ENCODE measurements at places on chromosomes 16 and 17. TPM values are rescaled to one million over a fixed set of nuclear protein-coding genes. Genes with fewer than 3 reads are reported as not detected.
A peak's percentile ranks its signal among the peaks of the same experiment; 100 is the strongest.

- no peak for DNase-seq
These were observed 180.8 kb downstream of the SPECC1 start for GRCh38 chr17:20189979-20190378.

Gene SPATA22
- not detected for polyA plus RNA-seq

Gene TSPAN10
- polyA plus RNA-seq: 0.92 TPM

- no peak for DNase-seq
These were observed 59.9 kb downstream of the PRMT7 start for GRCh38 chr16:68370581-68371275.

Gene NAGS
- 1.1 TPM for polyA plus RNA-seq

GRCh38 chr16:27084307-27085028, 17.7 kb downstream of the C16orf82 start:
- no peak for DNase-seq

GRCh38 chr17:65576939-65577338, 15.5 kb upstream of the AXIN2 start:
- DNase-seq: no peak

Gene CRAMP1
- 7.8 TPM for polyA plus RNA-seq

Gene DCXR
- polyA plus RNA-seq: 55.6 TPM

Gene TBC1D3G
- polyA plus RNA-seq: not detected

- DNase-seq: peak; percentile 6
These were observed 154.0 kb upstream of the SDK2 start for GRCh38 chr17:73798111-73798748.

- no peak for DNase-seq
These were observed 4.2 kb downstream of the MTSS2 start for GRCh38 chr16:70681382-70682238.

Gene SMIM5
- polyA plus RNA-seq: not detected

- DNase-seq: no peak
These were observed 167.2 kb downstream of the STX8 start for GRCh38 chr17:9408381-9408780.

Gene SEPTIN1
- not detected for polyA plus RNA-seq

Gene JMJD8
- polyA plus RNA-seq: 51.4 TPM

DNA sequence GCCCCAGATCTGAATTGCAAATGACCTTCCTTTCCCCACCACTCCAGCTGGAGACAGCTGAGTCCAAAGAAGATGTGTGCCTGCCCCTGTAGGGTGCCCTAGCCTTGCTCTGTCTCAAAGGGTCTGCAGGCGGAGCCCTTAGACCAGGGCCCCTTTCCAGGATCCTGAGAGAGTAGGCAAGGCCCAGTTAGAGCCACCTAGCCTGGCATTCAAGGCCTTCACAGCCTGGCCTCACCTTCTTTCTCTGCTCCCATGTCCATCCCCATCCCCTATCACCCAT, 66.6 kb upstream of the LHX1 start:
- no peak for DNase-seq

GRCh38 chr16:67345401-67345800, 18.8 kb downstream of the LRRC36 start:
- DNase-seq: no peak

Gene ENGASE
- 6.0 TPM for polyA plus RNA-seq

Gene SMIM22
- not detected for polyA plus RNA-seq

Gene HOXB2
- polyA plus RNA-seq: 16.3 TPM

GRCh38 chr17:39597372-39598046, 10.2 kb downstream of the NEUROD2 start:
- no peak for DNase-seq

Gene KRT32
- polyA plus RNA-seq: 0.14 TPM

Gene MT1F
- polyA plus RNA-seq: 0.35 TPM

GRCh38 chr17:60534010-60534555, 8.0 kb upstream of the APPBP2 start:
- DNase-seq: peak; percentile 50

GRCh38 chr16:52634104-52634503, 87.2 kb upstream of the TOX3 start:
- DNase-seq: no peak

DNA sequence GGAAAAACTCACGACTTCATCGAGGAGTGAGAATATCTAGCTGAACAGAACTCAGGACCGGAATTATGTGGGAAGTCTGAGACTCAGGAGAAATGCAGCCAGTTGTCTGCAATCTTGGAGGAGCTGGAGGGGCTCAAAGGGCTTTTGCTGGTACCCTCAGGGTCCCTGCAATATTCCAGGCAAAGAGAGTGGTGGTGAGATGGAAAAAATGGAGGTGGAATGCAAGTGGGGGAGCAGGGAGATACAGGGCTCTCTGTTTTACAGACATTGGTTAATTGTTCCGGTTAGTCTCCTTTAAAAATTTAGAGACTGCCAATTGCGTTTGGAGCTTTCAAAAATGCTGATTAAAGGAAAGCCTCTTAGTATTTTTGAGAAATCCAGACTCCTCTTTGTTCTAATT, 18.2 kb upstream of the HP start:
- no peak for DNase-seq

GRCh38 chr17:3511852-3512504, 36.2 kb downstream of the ASPA start:
- DNase-seq: no peak

Gene TBX21
- polyA plus RNA-seq: not detected

Gene OTOA
- polyA plus RNA-seq: not detected

DNA sequence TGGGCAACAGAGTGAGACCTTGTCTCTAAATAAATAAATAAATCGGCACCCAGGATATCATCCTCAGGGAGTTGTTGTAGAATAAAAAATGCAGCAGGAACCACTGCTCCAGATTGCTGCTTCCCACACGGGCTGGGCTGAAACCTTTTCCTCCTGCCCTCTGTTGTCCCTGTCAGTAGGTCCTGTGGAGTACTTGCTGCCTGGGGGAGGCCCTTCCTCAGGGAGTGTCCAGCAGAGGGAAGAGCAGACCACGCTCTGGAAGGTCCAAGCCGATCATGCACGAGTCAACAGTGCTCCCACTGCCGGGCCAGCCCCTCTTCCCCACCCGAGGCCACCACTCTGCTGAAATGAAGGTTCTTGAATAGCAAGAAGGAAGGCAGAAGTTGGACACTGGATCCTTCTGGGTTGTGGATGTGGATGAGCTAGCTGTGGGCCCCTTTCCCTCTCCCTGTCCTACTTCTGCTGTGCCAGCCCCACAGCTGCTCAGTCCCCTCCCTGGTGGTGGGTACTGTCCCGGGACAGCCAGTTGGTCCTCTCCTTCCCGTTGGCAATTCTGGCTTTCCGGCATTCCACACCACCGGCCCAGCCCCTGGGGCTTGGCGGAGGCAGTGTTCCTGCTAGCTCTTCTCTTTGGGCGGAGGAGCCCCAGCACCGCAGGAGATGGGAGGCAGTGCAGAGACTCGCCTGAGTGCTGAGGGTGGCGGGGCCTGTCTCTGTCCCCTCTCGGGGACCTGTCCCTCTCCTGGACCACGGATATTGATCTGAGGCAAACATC, 10.8 kb downstream of the CDK5R1 start:
- no peak for DNase-seq

GRCh38 chr17:80902963-80903611, 88.6 kb upstream of the CHMP6 start:
- no peak for DNase-seq

GRCh38 chr17:74842146-74842598, 17.5 kb downstream of the GRIN2C start:
- DNase-seq: no peak

DNA sequence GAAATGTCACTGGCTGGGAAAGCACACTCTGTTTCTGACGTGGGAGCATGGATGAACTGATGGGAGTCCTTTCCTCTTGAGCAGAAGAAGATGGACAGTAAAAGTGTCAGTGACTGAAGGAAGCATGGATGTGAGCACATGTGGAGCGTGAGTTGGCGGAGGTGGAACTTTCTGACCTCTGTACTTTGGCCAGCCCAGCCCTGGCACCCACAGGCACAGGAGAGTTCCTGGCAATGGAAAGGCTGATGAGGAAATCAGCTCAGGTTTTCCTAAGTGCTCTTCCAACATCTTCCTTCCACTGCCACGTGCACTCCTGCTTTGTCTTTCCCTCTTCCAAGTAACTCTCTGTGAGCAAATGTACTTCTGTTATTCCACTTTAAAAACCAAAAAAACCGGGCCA, 276.8 kb downstream of the NTN1 start:
- no peak for DNase-seq

Gene CA4
- not detected for polyA plus RNA-seq

- peak; percentile 43 for DNase-seq
These were observed 8.7 kb downstream of the CORO7 start for GRCh38 chr16:4407543-4408322.

- peak; percentile 4 for DNase-seq
These were observed 590 bp downstream of the TMEM219 start for GRCh38 chr16:29962344-29962994.

DNA sequence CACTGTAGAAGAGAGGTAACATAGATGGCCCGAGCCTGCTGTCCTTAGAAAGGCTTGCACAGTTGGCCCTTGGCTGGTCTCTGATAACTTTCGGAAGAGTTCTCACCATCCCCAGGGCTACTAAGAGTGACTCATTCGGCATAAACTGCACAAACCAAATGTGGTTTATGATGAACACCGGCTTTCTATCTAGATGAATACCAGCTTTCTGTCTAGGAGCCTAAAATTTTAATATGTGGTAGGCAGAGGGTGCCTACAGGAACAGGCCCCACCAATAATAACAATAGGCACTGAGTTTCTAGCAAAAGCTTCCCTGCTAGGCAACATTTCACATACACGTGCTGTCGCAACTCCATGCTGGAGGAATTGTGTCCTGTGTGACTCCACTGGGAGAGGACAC, 15.4 kb downstream of the CNOT1 start:
- DNase-seq: no peak

GRCh38 chr17:78046923-78047322, 81.6 kb downstream of the TMC6 start:
- DNase-seq: no peak

DNA sequence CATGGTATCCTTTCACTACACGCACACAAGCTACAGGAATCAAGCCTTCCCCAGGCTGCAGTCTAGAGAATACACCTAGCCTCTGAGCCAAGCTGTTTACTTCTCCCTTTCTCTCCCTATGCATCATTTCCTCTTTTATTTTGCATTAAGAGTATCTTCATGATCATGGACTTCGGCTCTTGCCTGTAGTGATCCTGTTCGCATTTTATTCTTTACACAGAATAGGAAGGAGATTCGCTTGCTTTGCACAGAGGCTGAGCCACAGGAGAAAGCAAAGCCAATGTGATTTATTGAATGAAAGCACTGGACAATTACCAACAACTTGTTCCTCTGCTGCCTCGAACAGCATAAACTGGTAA, 172.7 kb downstream of the ANKFN1 start:
- no peak for DNase-seq

Gene DNAI2
- polyA plus RNA-seq: not detected

Gene NUDT21
- polyA plus RNA-seq: 111 TPM

DNA sequence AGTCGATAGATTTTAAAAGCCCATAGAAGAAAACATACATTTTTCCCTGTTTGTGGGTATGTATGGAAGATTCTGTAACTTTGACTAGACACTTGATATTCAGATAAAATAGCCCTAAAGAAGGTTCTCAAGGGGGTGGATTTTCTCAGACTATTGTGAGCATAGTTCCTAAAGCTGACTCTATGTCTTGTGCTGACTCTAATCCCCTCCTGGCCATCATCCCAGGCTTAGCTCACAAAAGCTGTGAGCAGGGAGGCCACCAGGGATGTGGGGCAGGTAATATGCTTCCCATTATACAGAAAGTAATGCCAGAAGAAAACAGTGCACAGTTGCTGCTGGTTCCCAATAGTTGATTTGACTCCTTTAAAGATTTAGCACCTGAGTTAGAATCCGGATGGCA, 32.0 kb downstream of the CDH13 start:
- DNase-seq: no peak

Gene IRX3
- polyA plus RNA-seq: not detected

All from AG04450 (cell line).